ENCODE measurements at places on chromosomes 5 and 9.

DNA sequence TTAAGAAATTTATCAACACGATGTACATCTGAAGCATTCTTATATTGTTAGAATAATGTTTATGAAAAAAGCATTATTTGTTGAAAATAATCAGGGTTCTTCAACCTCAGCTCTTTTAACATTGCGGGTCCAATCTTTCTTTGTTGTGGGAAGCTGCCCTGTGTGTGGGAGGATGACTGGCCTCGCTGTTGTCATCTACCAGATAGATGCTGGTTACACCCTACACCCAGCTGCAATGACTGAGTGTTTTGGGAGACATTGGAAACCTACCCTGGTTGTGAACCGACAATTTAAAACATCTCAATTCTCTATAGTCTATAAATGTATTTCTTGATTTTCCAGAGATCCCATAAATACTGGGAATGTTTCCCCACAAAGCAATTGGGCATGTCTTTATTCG is 794.2 kb upstream of the CDH10 start:
- H3K4me1 ChIP-seq, result no peaks in the 10 kb centered on the region
- H3K4me3 ChIP-seq, result no peak overlapping the region
- H3K27ac ChIP-seq, result no peak overlapping the region

DNA sequence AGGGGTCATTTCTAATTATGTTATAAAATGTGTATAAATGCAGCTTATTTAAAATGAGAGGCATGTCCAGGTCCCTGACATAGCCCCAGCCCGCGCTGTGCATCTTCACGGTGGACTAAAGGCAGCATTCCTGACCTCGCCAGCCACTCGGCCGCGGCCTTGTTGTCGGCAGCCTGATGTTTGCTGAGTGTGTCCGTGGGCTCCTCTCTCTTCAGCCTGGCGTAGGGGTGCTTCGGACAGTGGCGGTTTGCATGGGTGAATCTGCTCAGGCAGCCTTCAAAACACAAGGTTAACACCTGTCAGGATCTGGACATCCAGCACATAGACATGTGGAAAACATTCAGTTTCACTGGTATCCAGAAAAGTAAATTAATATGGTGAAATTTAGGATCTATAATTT is 8.8 kb upstream of the SLC35D2 start:
- DNase-seq, result no peak
- H3K36me3 ChIP-seq, result peaks cover 72% of the 10 kb centered on the region
- no peak overlapping the region for H3K27ac ChIP-seq
- H3K4me1 ChIP-seq, result no peaks in the 10 kb centered on the region

GRCh38 chr5:175866377-175866907 is 4.9 kb upstream of the CPLX2 start:
- H3K4me3 ChIP-seq, result no peak overlapping the region
- H3K4me1 ChIP-seq, result no peaks in the 10 kb centered on the region
- DNase-seq, result no peak
- H3K27ac ChIP-seq, result no peak overlapping the region
- H3K36me3 ChIP-seq, result no peaks in the 10 kb centered on the region

DNA sequence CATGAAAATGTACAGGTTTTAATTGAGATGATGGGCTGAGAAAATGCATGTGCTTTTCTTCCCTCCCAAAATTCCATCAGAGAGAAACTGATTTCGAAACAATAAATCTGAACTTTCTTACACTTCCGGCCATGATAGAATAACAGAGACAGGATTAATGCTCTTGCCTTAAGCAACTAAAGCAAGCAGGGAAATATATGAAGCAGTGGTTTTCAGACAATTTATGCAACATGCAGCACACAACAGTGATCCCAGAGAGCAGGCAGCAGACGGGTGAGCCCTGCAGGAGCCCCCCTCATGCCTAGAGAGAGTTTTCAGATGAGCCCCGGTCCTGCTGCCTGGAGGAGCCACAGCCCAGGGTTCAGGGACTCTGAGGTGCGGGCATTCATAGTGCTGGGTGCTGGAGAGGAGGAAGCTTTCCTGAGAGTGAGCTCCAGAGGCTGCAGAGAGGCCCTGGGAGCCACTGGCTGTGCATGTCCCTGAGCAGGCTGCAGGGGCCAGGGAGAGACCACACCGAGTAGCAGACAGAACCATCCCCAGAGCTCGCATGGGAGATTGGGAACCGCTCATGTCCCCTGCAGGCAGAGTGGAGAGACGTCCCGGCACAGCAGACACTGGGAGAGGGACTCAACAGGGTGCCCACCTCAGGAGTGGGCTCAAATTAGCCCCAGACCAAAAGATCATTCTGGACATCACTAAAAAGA is 143.5 kb downstream of the OLFM1 start:
- H3K4me1 ChIP-seq, result no peaks in the 10 kb centered on the region
- H3K27me3 ChIP-seq, result peaks cover 26% of the 10 kb centered on the region
- H3K27ac ChIP-seq, result no peak overlapping the region
- H3K36me3 ChIP-seq, result no peaks in the 10 kb centered on the region

- H3K27me3 ChIP-seq, result no peaks in the 10 kb centered on the region
- no peaks in the 10 kb centered on the region for H3K36me3 ChIP-seq
- H3K4me1 ChIP-seq, result no peaks in the 10 kb centered on the region
Measured at GRCh38 chr9:79974806-79975422, 403.1 kb downstream of the TLE4 start.

- no peak overlapping the region for H3K27ac ChIP-seq
- H3K4me1 ChIP-seq, result peaks cover 16% of the 10 kb centered on the region
- H3K36me3 ChIP-seq, result peaks cover 6% of the 10 kb centered on the region
- no peak for DNase-seq
Measured at GRCh38 chr9:95096381-95096780, 221.1 kb downstream of the FANCC start.

DNA sequence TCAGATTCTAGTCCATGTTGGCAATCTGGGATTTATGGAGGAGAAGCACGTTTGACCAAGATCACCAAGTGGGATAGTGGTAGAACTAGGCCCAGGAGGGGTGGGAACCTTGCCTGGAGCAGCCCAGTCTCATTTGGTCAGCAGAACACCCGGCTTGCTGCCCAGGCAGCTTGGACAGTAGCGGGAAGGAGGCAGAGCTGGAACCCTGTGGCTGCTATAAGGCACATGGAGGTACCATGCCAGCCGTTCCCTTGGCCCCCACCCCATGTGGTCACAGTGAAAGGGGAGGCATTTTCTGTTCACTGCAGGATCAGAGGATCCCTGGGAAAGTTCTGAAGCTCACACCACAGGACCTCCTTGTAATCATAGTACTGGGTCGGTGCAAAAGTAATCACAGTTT is 75.4 kb upstream of the ORM1 start:
- no peak overlapping the region for H3K4me3 ChIP-seq
- no peak for DNase-seq
- H3K27ac ChIP-seq, result no peak overlapping the region
- no peaks in the 10 kb centered on the region for H3K4me1 ChIP-seq

GRCh38 chr9:122580360-122580759 is 2.8 kb downstream of the OR1L8 start:
- H3K4me3 ChIP-seq, result no peak overlapping the region
- H3K27ac ChIP-seq, result no peak overlapping the region
- H3K4me1 ChIP-seq, result no peaks in the 10 kb centered on the region

GRCh38 chr5:178113141-178113787 is at the start of gene N4BP3:
Gene N4BP3, plus strand, starts transcription at chr5:178113532. Its CDS starts 6,052 bp downstream, at chr5:178119584.
- no peaks in the 10 kb centered on the region for H3K36me3 ChIP-seq
- peaks cover 61% of the 10 kb centered on the region for H3K4me1 ChIP-seq
- H3K27ac ChIP-seq, result no peak within 1 kb of the TSS
- peak within 1 kb of the TSS; percentile 63 for H3K4me3 ChIP-seq
- DNase-seq, result peak; percentile 90

DNA sequence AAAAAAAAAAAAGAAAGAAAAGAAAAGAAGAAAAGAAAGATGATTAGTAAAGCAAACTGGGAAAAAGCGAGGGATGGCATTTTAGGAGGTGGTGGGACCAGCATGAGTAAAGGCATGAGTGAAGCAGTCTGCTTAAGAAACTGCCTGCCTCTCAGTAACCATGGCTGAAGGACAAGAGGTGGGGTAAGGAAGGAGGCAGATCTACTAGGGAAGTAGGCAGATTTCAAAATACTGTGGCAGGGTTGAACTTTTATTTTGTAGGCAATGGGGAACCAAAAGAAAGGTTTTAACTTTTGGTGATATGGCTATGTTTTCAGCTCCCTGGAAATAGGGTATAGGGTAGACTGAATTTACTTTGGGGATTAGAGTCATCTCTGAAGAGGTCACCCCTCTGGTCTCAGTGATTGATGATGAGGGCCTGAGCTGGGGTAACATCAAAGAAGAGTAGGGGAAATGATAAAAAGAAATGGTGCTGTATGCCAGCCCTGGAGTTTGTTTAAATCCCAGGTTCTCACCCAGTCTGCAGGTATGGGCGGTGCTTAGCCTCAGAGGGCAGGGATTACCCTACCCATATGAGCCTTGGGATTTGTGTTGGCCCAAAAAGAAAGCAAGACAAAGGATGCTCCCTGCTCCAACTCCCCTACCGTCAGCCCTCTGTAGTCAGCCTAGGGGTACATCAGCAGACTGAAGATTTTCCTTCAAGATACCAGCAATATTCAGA is 316.2 kb downstream of the CWC27 start:
- no peak overlapping the region for H3K27ac ChIP-seq
- no peaks in the 10 kb centered on the region for H3K36me3 ChIP-seq
- no peaks in the 10 kb centered on the region for H3K4me1 ChIP-seq

- no peaks in the 10 kb centered on the region for H3K36me3 ChIP-seq
- H3K4me3 ChIP-seq, result peak within 1 kb of the TSS; percentile 9
- no peaks in the 10 kb centered on the region for H3K27me3 ChIP-seq
- no peak for DNase-seq
- peaks cover 20% of the 10 kb centered on the region for H3K4me1 ChIP-seq
- peak within 1 kb of the TSS; percentile 17 for H3K27ac ChIP-seq
Measured at GRCh38 chr5:67196537-67197059, at the start of gene CD180. Gene CD180, minus strand, starts transcription at chr5:67196799. Its CDS starts 158 bp downstream, at chr5:67196641.

DNA sequence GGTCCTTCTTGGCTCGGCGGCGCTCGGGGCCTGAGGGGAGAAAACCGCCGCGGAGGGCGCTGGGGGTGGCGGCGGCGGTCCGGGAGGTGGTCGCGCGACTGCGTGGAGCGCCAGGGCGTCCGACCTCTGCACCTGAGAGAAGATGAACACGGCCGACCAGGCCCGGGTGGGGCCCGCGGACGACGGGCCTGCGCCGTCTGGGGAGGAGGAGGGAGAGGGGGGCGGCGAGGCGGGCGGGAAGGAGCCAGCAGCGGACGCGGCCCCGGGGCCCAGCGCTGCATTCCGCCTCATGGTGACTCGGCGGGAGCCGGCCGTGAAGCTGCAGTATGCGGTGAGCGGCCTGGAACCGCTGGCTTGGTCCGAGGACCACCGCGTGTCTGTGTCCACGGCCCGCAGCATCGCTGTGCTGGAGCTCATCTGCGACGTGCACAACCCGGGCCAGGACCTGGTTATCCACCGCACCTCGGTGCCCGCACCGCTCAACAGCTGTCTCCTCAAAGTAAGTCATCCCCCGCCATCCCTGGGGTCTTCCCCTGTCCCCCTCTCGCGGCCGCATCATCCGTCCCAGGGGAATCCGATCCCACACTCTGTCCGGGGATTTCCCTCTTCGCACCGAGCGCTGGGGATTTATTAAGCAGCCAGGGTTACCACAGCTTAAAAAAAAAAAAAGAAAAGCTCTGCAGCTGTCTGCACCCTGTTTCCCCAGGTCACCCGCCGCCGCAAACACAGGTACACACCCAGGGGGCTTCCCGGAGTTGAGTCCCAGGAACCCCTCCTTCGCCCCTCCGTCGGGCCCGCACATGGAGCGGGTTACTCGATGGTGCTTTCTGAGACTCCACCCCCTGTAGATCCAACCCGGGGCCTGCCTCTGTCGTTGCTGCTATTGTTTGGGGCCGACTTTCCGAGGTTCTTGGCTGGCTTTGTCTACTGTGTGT is at the start of gene GTF3C4:
GTF3C4 (plus strand) TSS at position 8 of the 935 bp plus-strand sequence; CDS start at position 143, 135 bp downstream.
- peaks cover 4% of the 10 kb centered on the region for H3K36me3 ChIP-seq
- H3K27ac ChIP-seq, result peak within 1 kb of the TSS; percentile 96
- DNase-seq, result peak; percentile 45

GRCh38 chr5:75335952-75336614 is 937 bp upstream of the HMGCR start:
- H3K4me1 ChIP-seq, result peaks cover 9% of the 10 kb centered on the region
- peak overlapping the region; percentile 93 for H3K27ac ChIP-seq
- no peaks in the 10 kb centered on the region for H3K36me3 ChIP-seq
- DNase-seq, result no peak
- H3K4me3 ChIP-seq, result peak overlapping the region; percentile 96
- no peaks in the 10 kb centered on the region for H3K27me3 ChIP-seq

DNA sequence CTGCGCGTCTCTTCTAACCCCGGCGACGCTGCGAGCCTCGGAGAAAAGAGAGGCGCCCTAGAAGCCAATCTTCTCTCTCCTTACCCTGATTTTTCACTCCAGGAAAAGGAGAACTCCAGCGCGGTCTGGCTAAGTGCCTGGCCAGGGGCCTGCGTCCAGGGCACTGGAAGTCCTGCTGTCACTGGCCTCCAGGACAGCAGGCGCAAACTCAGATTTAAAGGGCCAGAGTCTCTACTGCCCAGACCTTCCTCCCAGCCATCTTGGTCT is 553 bp upstream of the FOXB2 start:
- peaks cover 60% of the 10 kb centered on the region for H3K4me1 ChIP-seq
- no peak overlapping the region for H3K27ac ChIP-seq
- no peak for DNase-seq
- H3K27me3 ChIP-seq, result peaks cover 98% of the 10 kb centered on the region
- no peaks in the 10 kb centered on the region for H3K36me3 ChIP-seq

GRCh38 chr9:93305497-93306020 is 121.6 kb downstream of the WNK2 start:
- H3K27ac ChIP-seq, result no peak overlapping the region
- no peaks in the 10 kb centered on the region for H3K4me1 ChIP-seq
- DNase-seq, result no peak
- no peak overlapping the region for H3K4me3 ChIP-seq

- H3K4me3 ChIP-seq, result no peak overlapping the region
- H3K36me3 ChIP-seq, result peaks cover 18% of the 10 kb centered on the region
- no peak overlapping the region for H3K27ac ChIP-seq
- peaks cover 51% of the 10 kb centered on the region for H3K4me1 ChIP-seq
- H3K27me3 ChIP-seq, result peaks cover 69% of the 10 kb centered on the region
- peak; percentile 37 for DNase-seq
Measured at GRCh38 chr5:322942-323879, 1.7 kb downstream of the AHRR start.

DNA sequence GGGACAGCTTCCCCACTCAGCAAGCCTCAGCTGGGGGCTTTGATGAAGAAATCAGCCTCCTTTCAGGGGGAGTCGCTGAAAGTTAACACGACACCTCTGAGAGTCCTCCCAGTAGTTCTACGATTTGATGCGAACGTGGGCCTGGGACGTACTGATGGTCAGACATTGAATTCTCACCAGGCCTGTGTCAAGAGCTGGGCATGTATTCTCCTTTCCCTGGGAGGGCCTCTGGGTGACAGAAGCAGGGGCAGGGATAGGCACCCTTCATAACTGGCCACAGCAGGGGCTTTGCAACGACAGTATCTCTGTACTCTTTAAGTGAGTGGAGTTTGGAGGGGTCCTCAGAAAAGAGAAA is 15.6 kb upstream of the COL5A1 start:
- H3K27me3 ChIP-seq, result no peaks in the 10 kb centered on the region
- no peaks in the 10 kb centered on the region for H3K4me1 ChIP-seq
- H3K27ac ChIP-seq, result no peak overlapping the region
- DNase-seq, result no peak

Data from common myeloid progenitor, CD34-positive (primary cell).